ENCODE measurements at places on chromosomes 13 and 19.

DNA sequence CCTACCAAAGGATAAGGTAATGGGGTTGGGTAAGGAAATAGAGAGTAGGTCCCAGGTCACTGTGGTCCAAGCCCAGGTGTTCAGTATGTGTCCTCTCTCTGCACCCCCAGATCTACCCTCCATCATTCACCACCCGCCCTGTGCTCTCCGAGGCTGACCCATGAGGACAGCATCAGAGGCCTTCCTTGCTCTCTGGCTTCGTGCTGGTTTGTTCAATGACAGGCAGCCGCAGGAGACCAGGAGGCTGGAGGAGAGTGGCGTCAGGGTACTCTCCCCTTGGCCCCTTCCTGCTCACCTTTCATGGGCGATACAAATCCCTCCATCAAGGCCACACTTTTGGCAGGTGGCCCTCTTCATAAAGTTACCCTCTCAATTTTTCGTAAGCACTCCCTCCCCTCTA is 1.7 kb downstream of the TUBA3C start:
- no peak for DNase-seq

DNA sequence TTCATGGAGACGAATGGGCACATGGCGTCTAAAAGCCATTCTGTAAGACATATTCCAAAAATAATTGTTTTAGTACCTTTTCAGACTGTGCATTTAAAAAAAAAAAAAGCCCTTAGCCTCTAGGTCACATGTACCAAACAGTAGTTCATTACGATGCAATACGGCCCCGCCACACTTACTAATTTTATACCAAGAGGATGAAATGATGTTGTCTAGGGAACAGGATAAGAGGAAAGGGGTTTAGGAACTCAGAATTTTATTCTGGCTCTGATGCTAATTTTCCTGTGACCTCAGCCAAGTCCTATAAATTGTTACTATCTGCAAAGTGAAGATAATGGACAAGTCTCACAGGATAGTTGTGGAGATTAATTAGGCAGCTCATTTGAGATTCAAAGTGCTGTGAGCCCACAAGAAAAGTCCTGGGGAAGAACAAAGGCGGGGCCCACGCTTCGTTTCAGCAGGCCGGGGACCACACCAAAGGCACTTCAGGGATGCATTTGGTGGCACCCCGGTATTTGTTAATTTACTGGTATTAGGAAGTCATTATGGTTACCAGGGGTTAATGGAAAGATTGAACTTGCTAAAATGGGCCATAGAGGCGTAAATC is 511.1 kb downstream of the IRS2 start:
- DNase-seq = no peak

GRCh38 chr19:11722414-11722813 is 16.3 kb downstream of the ZNF823 start:
- no peak for DNase-seq

GRCh38 chr13:110197471-110197870 is 109.5 kb downstream of the COL4A1 start:
- no peak for DNase-seq

GRCh38 chr13:99977334-99977911 is 4.2 kb upstream of the ZIC2 start:
- DNase-seq = no peak

DNA sequence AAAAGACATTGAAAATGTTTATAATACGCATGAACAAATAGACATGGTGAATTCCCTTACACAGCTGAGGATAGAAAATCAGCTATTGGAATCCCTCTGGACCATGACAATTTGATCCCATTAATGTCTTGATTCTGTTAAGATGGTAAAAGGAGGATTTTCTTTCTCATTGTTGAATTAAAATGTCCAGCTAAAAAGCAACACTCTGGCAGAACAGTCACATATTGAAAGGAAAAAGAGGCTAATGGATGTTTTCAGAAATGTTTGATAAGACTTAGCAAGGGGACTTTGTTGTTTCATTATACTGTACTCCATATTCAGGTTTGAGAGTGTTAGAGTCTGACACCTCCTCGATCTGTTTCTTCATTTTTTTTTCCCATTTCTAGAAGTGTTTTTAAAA is 296.0 kb downstream of the OLFM4 start:
- DNase-seq = no peak

- no peak for DNase-seq
Observed at GRCh38 chr13:113935001-113935844, 38.7 kb downstream of the C13orf46 start.

DNA sequence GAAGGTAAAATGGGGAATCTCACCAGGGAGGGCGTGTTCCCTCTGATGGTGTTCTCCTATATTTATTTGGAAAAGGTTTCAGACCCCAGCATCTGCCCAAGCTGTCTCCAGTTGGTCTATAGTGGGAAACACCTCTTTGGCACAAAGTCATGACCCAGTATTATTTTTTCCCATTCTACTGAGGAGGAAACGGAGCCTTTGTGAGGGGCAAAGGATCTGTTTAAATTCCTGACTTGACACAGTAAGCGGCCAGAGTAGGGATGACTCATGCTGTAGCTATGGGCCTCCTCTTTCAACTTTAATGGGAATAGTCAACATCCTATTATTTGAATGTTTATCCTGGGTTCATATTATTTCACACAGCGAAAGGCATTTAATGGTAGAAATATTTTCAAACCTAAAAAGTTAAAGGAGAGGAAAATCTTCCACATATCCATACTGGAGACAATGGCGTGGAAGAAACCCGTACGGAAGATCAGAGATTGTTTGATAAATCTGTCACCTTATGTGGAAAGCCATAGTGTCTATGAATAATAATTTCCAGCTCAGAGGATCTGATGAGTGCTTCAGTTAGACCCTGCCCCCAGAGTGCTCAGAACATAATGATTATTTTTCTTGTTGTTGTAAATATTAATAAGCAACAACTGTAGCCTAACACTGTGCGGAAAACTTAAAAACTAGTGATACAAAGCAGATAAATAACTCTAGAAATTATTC is 126.0 kb downstream of the FOXO1 start:
- DNase-seq = no peak

- no peak for DNase-seq
Observed at GRCh38 chr19:43464134-43464775, 1.2 kb downstream of the LYPD3 start.

- DNase-seq = no peak
Observed at GRCh38 chr19:35959968-35960320, 23.8 kb downstream of the LRFN3 start.

- no peak for DNase-seq
Observed at GRCh38 chr13:101673360-101674105, 221.1 kb downstream of the ITGBL1 start.

GRCh38 chr19:34363094-34363493 is 1.9 kb upstream of the GPI start:
- DNase-seq = no peak

GRCh38 chr13:51231456-51231855 is 9.3 kb downstream of the FAM124A start:
- DNase-seq = no peak

GRCh38 chr19:8050274-8051096 is 2.1 kb upstream of the CCL25 start:
- DNase-seq = peak; percentile 75

DNA sequence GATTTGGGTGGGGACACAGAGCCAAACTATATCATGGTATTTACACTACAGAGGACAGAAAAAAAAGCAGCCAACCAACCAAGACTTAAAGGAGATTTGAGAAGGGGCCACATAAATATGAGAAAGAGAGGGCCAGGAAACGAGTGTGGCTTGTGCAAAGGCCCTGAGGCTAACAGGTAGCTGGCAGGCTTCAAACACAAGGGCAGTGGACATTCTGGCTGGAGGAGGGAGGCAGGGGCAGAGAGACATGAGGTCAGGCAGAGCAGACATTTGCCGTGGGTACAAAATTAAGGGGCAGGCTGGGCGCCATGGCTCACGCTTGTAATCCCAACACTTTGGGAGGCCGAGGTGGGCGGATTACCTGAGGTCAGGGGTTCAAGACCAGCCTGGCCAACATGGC is 278.7 kb downstream of the FOXO1 start:
- DNase-seq = no peak

DNA sequence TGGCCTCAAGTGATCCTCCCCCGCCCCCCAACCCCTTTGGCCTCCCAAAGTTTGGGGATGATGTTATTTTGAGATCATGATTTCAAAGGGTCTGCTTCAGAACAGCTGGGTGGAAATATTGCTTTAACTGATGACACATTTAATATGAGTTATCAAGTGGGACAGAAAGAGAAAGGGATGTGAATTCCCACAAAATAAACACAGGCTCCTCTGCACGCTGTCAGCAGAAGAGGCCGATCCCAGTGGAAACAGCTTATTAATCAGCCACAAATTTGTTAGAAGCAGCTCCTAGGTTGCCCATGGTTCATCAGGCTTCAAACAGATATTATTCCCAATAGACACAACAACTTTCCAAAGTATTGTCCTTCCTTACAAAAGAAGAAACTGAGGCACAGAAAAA is 4.7 kb downstream of the DCLK1 start:
- DNase-seq = no peak

- no peak for DNase-seq
Observed at GRCh38 chr13:97333983-97334382, 100.0 kb upstream of the RAP2A start.

DNA sequence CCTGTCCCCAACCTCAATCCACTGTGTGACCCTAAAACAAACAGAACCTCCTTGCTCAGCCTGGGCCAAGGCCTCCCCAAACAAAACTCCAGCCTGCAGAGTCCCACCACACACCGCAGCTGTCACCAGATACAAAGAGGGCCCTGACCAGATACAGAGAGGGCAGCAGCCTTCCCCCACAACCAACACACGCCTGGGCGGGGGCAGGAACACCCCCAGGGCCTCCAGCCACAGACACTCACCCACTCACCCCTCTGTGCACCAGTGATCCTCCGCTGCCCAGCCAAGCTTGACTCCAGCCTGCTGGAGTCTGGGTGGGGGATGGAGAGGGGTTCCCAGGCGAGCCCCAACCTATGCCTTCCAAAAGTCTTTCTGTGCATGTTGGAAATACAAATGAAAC is 5.9 kb upstream of the CIRBP start:
- no peak for DNase-seq

- no peak for DNase-seq
Observed at GRCh38 chr13:20435616-20436368, 89.9 kb downstream of the CRYL1 start.

DNA sequence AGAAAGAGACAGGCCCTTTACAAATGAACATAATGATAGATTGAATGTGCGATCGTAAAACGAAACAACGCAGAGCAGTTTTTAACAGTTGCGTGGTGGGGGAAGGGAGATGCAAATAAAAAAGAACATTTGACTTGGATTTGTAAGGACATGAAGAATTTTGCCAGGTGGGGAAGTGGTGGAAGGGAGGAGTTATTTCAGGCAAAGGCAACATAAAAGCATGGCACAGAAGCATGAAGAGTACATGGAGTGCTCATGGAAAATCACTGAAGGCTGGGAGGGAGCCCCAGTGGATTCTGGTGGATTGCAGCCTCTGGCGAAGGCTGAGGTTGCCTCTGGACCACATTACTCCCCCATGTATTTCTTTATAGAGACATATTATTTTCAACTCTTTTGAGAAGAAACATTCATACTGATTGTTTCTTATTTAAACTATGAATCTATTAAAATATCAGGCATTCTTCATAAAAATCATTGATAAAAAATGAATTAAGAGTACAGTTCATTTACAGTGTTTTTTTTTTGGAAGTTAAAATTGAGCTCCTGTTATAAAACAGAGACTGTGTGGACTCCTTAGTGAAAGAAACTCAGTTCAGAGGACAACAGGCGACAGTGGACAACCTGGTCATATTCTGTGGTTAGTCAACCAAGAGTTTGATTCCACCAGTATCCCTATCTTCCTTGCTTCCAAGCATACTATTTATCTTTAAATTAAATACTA is 57.5 kb downstream of the STARD13 start:
- no peak for DNase-seq

- no peak for DNase-seq
Observed at GRCh38 chr19:7200736-7201135, 93.5 kb downstream of the INSR start.

DNA sequence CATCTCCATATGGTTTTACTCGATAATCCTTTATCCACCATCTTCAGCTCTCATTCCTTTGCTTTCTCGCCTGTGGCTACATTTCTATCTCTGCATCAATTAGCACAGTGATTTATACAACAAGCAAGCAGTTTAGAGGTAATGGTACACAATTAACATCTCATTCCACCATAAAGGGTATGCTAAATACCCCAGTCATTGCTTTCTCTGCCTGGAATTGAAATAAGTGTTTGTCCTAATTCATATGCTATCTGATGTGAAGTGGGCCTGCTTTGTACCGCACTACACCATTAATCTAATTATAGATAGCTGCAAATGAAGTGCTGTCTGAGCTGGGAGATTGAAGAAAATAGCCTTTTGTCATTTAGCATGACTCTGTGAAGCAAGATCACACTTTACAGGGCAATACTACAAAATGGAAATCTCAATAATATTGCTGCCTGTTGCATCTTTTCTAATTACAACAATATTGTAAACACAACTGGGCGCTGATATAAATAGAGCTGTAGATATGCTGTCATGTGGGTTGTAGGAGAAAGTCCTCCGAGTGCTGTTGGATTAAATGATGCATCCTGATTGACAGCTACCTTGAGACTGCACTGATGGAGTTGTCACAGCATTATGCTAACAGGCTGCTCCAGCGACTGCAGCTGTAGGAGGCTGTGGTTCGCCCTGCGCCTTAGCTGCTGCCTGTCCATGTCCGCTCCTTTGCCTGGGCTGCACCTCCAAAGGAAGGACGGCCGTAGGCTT is 78.2 kb downstream of the GGACT start:
- peak; percentile 85 for DNase-seq

GRCh38 chr13:100533588-100534041 is 55.0 kb downstream of the GGACT start:
- DNase-seq = no peak
